Activated CD8-positive, alpha-beta memory T cell treated with anti-CD3 and anti-CD28 coated beads for 4 hours (primary cell): ENCODE measurements at places on chromosomes 7 and 10.

DNA sequence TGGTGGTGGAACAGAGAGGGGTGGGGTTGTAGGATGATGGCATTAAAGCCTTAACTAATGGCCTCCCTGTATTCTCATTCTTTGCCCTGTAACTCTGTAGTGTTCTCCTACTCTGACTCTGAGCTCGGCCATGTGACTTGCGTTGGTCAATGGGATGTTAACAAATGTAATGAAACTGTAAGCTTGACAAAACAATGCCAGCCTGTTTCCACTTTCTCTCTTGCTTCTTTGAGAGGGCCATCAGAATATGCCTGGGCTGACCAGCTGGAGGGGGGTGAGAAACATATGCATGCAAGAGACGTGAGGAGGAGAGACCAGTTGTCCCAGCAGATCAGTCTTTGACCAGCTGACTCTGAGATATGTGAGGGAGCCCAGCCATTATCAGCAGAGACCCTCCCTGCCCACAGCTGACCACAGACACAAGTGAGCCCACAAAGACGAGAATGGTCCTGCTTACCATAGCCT, 100.6 kb downstream of the ICA1 start:
- no peak for DNase-seq

DNA sequence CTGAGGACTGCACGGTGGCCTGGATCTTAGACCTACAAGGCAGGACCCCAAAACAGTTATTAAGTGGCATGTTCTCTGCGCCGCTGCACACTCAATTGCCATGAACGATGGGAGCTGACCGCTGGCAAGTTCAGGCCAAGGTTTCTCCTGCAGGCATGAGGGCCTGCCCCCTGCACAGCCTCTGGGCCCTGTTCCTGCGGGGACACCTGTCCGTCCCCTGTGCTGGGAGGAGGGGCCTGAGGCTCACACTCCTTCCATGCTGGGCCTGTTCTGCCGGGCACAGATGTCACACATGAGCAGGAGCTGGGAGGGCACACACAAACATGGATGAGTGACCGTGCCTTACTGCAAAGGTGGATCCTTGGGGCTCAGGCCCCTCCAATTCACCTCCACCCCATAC, 90.0 kb downstream of the PTPRN2 start:
- DNase-seq, result no peak

- no peak for DNase-seq
Observed at GRCh38 chr10:110081911-110082310, 74.1 kb downstream of the ADD3 start.

DNA sequence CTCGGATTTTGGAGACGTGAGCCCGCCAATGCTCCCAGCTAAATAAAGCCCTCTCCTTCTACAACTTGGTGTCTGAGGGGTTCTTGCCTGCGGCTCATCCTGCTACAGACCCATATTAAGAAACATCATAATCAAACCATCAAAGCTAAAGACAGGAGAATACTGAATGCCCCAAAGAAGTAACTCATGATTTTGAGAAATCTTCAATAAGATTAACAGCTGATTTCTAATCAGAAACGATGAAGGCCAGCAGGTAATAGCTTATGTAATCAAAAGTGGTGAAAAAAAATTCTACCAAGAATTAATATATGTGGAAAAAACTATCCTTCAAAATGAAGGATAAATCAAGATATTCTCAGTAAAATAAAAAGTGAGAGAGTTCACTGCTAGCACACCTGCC, 130.3 kb downstream of the DNAJC1 start:
- DNase-seq, result no peak

- no peak for DNase-seq
Observed at GRCh38 chr7:117038408-117038807, 85.1 kb downstream of the ST7 start.

DNA sequence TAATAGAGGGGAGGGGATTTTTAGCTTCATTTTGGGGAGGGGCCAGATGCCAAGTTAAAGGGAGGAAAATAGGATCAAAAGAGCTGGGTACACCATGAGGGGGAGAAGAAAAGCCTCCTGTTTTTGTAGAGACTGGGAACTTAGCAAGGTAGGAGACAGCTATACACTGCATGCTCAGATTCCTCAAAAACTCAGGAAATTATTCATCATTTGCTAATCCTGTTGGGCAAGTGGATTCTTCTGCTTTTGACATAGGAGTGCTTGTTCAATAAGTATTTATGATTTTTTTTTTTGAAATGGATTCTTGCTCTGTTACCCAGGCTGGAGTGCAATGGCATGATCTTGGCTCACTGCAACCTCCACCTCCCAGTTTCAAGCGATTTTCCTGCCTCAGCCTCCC, 73.4 kb downstream of the LYZL2 start:
- no peak for DNase-seq

GRCh38 chr7:47710201-47710935, 128.5 kb upstream of the TNS3 start:
- DNase-seq, result no peak

GRCh38 chr10:1413256-1413655, 324.1 kb downstream of the ADARB2 start:
- no peak for DNase-seq

DNA sequence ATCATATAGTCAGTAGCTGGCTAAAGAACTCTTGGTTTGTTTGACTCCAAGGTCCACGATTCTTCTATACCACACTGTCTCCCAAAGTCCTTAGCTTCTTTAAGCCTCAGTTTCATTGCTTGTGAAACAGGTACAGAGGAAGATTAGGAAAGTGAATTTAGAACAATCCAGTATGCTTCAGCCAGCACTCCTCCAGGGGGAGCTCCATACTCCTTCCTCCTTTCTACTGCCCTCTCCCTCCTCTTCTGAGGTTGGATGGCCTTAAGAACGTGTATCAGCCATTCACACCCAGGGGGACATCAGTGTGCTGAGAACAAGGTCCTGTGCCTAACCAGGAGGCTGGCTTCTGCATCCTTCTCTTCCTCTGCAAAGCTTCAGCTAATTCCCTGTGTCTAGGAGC, 54.8 kb upstream of the CALD1 start:
- no peak for DNase-seq

DNA sequence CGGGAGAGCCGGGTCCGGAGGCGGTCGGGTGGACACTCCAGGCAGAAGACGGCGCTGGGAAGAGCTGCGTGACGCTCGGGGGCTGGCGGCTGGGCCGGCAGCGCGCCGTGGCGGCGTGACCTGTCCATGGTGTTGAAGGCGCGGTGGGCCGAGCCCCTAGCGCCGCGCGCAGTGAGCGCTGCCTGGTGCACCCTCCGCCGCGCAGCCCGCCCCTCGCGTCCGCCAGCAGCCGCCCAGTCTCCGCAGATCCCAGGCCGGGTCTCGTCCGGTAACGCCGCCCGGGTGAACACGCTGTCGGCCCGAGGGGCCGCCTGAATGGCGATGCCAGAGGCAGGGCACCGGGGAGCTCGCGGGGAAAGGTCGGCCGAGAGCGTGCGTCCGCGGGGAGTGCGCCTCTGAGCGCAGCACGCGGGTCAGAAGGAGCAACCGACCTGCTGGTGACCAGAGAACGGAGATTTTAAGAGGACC, 657 bp upstream of the TMEM178B start:
- DNase-seq, result no peak

DNA sequence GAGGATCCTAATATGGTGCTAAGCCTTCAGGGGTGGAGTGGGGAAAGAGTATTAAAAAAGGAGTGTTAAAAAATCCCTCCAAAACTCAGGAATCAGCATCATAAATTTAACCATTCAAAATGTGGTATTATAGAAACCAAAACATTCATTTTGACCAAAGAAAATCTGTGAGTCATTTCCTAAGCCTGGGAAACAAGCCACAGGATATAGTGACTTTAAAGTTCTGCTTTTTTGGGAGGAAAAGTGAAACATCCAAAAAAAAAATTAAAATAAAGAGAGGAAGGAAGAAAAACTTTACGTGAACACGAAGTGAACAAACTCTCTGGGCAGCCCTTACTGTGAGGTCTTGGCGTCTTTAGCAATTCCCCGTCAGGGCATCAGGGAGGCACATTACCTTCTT, 74.0 kb upstream of the GSDME start:
- DNase-seq, result no peak

- no peak for DNase-seq
Observed at GRCh38 chr10:20455774-20456173, 441.3 kb downstream of the NEBL start.

GRCh38 chr7:148385009-148385682, 205.4 kb upstream of the C7orf33 start:
- no peak for DNase-seq

DNA sequence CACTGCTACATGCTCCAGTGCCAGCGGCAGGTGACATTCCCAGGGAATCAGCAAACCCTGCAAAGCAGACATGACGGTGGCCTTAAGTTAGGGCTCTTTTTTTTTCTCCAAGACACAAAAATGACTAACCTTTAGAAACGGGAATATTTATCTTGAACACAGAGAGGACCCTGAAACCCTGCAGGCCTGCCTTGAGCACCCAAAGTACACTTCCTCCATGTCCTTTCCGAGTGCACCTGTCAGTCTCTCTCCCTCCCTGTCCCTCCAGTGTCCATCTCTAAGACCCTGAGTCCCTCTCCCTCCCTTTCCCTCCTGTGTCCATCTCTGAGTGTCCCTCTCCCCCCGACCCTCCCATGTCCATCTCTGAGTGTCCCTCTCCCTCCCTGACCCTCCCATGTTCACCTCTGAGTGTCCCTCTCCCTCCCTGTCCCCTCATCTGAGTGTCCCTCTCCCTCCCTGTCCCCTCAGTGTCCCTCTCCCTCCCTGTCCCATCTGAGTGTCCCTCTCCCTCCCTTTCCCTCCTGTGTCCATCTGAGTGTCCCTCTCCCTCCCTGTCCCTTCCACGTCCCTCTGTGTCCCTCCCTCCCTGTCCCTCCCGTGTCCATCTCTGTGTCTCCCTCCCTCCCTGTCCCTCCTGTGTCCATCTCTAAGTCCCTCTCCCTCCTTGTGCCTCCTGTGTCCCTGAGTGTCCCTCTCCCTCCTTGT, 51.2 kb upstream of the CAMK2B start:
- DNase-seq, result no peak

- no peak for DNase-seq
Observed at GRCh38 chr10:102781090-102781920, 37.6 kb downstream of the WBP1L start.

- DNase-seq, result no peak
Observed at GRCh38 chr10:964988-965417, 23.2 kb upstream of the GTPBP4 start.

- DNase-seq, result no peak
Observed at GRCh38 chr10:131452926-131453720, 141.6 kb upstream of the TCERG1L start.

DNA sequence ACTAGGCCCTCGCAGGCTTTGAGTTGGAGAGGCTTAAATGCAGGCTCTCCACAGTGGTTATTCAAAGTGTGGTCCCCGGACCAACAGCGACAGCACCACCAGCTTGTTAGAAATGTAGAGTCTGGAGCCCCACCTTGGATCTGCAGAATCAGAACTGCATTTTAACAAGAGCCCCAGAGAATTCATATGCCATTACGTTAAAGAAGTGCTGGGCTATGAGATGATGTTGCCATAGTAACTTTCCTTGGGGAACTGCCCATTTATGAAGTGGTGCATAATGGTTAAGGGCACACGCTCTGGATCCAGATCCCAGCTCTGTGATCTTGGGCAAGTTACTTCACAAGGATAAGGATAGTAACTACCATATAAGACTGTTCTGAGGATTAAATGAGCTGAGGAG, 48.9 kb downstream of the ZCCHC24 start:
- no peak for DNase-seq

DNA sequence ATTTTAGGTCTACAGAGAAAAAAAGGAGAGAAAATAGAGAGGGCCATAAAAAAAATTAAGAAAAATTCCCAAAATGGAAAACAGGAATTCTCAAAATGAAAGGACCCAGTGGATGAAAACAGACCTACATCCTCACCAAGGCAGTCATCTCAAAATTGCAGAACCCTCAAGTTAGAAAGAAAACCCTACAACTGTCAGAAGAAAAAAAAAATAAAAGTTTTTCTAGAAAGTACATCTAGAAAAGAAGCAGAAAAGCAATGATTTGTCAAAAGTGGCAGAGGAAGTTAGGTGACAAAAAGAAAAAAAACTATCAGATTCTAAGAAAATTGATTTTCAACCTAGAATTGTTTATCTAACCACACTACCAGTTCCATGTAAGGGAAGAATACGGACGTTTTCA, 167.6 kb upstream of the LRGUK start:
- no peak for DNase-seq

- DNase-seq, result no peak
Observed at GRCh38 chr10:116886772-116887171, 37.5 kb downstream of the ENO4 start.

- DNase-seq, result no peak
Observed at GRCh38 chr7:25847336-25848070, 304.5 kb upstream of the NFE2L3 start.

GRCh38 chr10:57699944-57700343, 567.8 kb downstream of the IPMK start:
- DNase-seq, result no peak

DNA sequence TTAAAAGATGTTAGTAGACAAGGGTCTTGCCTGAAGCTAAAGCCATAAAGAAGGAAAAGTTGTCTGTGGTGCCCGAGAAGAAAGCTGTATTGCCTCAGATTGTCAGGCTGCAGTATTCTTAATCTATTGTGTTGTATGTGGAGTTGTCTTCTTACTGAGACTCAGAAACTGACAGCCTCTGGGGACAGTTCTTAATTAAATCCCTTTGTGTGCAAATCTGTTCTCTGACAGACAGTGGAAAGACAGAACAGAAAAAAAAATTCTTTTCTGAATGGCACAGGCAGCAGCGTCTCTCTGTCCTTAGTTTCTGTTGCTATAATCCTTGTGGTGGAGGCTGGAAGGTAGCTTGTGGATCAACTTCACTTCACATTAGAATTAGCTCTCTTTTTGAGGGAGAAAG, 16.8 kb downstream of the VWC2 start:
- no peak for DNase-seq

GRCh38 chr7:135490783-135491182, 19.1 kb downstream of the CNOT4 start:
- DNase-seq, result no peak

GRCh38 chr7:24036033-24036412, 248.0 kb upstream of the NPY start:
- no peak for DNase-seq

GRCh38 chr10:71084061-71084817, 128.1 kb upstream of the UNC5B start:
- no peak for DNase-seq

DNA sequence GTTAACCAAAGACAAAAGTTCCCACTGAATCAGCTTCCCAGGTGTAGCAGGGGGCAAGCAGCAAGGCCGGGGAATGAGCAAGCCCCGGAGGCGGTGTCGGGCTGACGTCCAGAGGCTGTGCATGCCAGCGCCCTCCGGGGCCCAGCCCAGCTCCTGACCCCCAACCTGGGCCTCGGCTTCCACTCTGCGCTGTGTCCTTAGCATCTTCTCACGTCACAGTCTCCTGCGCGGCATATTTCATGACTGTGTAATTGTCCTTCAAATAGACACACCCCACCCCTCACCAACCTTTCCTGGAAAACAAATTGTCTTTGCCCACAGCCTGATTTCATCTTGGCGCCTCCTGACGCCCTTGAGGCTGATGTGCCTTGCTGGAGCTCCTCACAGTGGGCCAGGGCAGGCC, 133.5 kb downstream of the RGS10 start:
- DNase-seq, result no peak

GRCh38 chr10:20303453-20304152, 487.4 kb downstream of the PLXDC2 start:
- no peak for DNase-seq
